ENCODE measurements at places on chromosomes 4 and X.

GRCh38 chrX:101655534-101655933 lies 4.1 kb downstream of the ARMCX2 start:
- DNase-seq = no peak

DNA sequence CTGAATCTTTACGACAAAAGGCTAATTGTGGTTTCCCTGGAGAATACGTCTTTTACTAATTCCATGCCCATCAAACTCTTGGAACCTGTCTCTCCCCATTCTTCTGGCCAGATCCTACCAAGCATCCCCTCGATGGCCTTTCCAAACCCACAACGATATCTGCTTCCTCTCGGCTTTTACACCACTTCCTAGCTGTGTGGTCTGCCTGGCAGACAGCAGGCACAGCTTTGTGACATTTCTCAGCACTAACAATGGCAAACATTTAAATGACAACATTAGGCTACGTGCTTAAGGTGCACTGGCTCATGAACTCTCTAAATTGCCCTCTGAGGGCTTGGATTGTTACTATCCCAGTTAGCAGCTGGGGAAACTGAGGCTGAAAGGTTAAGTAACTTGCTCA lies 141.0 kb downstream of the NSUN7 start:
- no peak for DNase-seq

GRCh38 chr4:6011271-6011671 lies 7.0 kb downstream of the C4orf50 start:
- no peak for DNase-seq

GRCh38 chrX:25049357-25049756 lies 33.6 kb upstream of the ARX start:
- DNase-seq = no peak

GRCh38 chr4:71383984-71384383 lies 45.2 kb downstream of the SLC4A4 start:
- no peak for DNase-seq

- DNase-seq = no peak
Observed at GRCh38 chr4:236028-236427, 69.2 kb downstream of the ZNF732 start.

All from NCI-H524 treated with DMSO at 0.1 percent for 48 hours (cell line).